ENCODE measurements at places on chromosomes 13 and 19. TPM values are rescaled to one million over a fixed set of nuclear protein-coding genes. Genes with fewer than 3 reads are reported as not detected.

- peak overlapping the region; percentile 18 for H3K27ac ChIP-seq
- H3K36me3 ChIP-seq, result peaks cover 3% of the 10 kb centered on the region
- H3K4me1 ChIP-seq, result peaks cover 21% of the 10 kb centered on the region
- no peaks in the 10 kb centered on the region for H3K27me3 ChIP-seq
These were observed 8.0 kb upstream of the GPR183 start for GRCh38 chr13:99315186-99315585.

DNA sequence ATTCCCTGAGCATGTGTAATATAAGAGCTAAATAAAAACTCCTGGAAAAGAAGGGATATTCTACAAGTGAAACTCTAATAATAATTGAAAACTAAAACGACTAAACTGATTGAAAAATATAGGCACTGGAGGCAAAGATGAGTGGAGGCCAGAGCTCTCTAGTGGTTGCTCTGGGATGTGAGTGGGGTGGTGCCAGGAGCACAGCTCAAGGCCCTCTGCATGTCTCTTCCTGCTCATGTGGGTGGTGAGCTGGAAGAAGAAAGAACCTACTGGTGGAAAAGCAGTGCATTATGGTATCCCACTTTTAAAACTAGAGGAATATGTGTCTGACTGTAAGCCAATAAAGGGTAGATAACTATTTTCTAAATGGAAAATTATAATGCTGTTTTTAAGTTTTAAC is 15.8 kb upstream of the ARHGEF7 start:
- H3K4me1 ChIP-seq, result peaks cover 3% of the 10 kb centered on the region
- no peaks in the 10 kb centered on the region for H3K36me3 ChIP-seq
- no peak for DNase-seq
- H3K4me3 ChIP-seq, result no peak overlapping the region
- H3K27me3 ChIP-seq, result no peaks in the 10 kb centered on the region

GRCh38 chr13:50914848-50915247 is 5.3 kb downstream of the RNASEH2B start:
- H3K4me3 ChIP-seq, result no peak overlapping the region
- peaks cover 31% of the 10 kb centered on the region for H3K4me1 ChIP-seq
- no peaks in the 10 kb centered on the region for H3K36me3 ChIP-seq
- H3K27ac ChIP-seq, result no peak overlapping the region

GRCh38 chr19:55285229-55285890 is 1.6 kb downstream of the BRSK1 start:
- no peaks in the 10 kb centered on the region for H3K36me3 ChIP-seq
- no peak for DNase-seq
- no peaks in the 10 kb centered on the region for H3K27me3 ChIP-seq
- no peak overlapping the region for H3K27ac ChIP-seq

DNA sequence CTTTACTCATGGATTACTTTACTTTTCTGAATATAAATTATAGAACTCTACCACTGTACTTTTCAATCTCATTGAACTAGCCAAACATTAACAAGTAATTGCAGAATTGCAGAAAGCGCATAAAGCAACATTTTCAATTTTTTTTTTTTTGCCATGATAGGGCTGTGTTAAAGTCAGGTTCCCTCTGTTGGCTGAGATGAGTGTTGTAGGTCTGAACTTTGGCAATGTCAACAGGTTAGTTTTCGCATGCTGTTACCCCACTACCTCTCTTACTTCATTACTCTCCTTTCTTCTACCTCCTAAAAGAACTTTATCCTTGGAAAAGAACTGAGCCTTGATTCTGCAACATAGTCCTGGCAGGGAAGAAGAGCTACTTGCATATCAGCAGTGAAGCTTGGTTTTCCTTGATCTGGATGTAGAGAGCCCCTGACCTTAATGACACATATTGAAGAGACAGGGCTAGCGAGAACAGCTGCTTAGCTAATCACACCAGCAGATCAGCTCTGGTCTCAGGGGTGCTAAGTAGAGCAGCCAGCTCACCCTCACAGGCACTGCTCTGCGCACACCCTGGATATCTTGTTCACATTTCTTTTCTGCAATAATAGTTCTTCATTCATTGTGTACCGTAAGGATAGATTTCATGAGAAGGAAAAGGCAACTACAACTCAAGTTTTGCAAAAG is 119.5 kb downstream of the FLT1 start:
- no peak overlapping the region for H3K4me3 ChIP-seq
- H3K27me3 ChIP-seq, result no peaks in the 10 kb centered on the region

GRCh38 chr13:98293570-98294142 is 116.6 kb upstream of the RNF113B start:
- no peaks in the 10 kb centered on the region for H3K36me3 ChIP-seq
- no peak overlapping the region for H3K4me3 ChIP-seq
- no peak for DNase-seq
- no peaks in the 10 kb centered on the region for H3K27me3 ChIP-seq
- peak overlapping the region; percentile 63 for H3K27ac ChIP-seq
- peaks cover 24% of the 10 kb centered on the region for H3K4me1 ChIP-seq

GRCh38 chr19:34808566-34808965 is 35.6 kb upstream of the ZNF599 start:
- no peak overlapping the region for H3K27ac ChIP-seq
- no peak for DNase-seq
- H3K4me1 ChIP-seq, result no peaks in the 10 kb centered on the region
- no peak overlapping the region for H3K4me3 ChIP-seq

GRCh38 chr19:14718522-14719116 is 28.8 kb downstream of the ZNF333 start:
- H3K4me3 ChIP-seq, result no peak overlapping the region
- H3K27me3 ChIP-seq, result no peaks in the 10 kb centered on the region

GRCh38 chr13:73274147-73274546 is 215.3 kb downstream of the KLF5 start:
- H3K27me3 ChIP-seq, result no peaks in the 10 kb centered on the region
- no peak for DNase-seq
- no peaks in the 10 kb centered on the region for H3K36me3 ChIP-seq
- peak overlapping the region; percentile 64 for H3K27ac ChIP-seq

GRCh38 chr13:114122127-114122511 is 10.3 kb downstream of the RASA3 start:
- H3K4me1 ChIP-seq, result peaks cover 16% of the 10 kb centered on the region
- no peak overlapping the region for H3K27ac ChIP-seq
- no peaks in the 10 kb centered on the region for H3K36me3 ChIP-seq
- no peak overlapping the region for H3K4me3 ChIP-seq
- no peak for DNase-seq

GRCh38 chr19:14337510-14337909 is 43.7 kb upstream of the ADGRE5 start:
- no peak overlapping the region for H3K27ac ChIP-seq
- H3K4me3 ChIP-seq, result no peak overlapping the region
- DNase-seq, result no peak
- H3K27me3 ChIP-seq, result no peaks in the 10 kb centered on the region

DNA sequence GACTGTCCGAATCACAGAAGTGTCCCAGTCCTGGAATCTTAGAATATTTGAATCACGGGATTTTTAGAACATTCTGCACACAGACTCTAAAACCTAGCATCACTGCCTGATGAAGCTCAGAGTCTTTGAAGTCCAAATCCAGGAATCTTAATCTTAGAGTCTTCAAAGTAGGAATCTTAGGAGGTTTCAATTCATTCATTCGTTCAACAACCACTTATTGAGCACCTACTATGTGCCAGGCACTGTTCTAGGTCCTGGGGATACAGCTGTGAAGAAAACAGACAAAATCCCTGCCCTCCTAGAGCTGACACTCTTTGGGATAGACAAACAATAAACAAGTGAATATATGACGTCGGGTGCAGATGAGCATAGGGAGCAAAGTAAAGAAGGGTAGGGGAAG is 1.7 kb downstream of the RTN2 start:
- DNase-seq, result no peak
- H3K4me1 ChIP-seq, result peaks cover 44% of the 10 kb centered on the region
- H3K4me3 ChIP-seq, result no peak overlapping the region

- H3K4me3 ChIP-seq, result no peak overlapping the region
- H3K27me3 ChIP-seq, result no peaks in the 10 kb centered on the region
- H3K36me3 ChIP-seq, result no peaks in the 10 kb centered on the region
- no peaks in the 10 kb centered on the region for H3K4me1 ChIP-seq
These were observed 948.3 kb downstream of the SLITRK1 start for GRCh38 chr13:82934000-82934399.

- peak overlapping the region; percentile 65 for H3K4me3 ChIP-seq
- no peaks in the 10 kb centered on the region for H3K27me3 ChIP-seq
- peaks cover 12% of the 10 kb centered on the region for H3K4me1 ChIP-seq
- no peaks in the 10 kb centered on the region for H3K36me3 ChIP-seq
- peak; percentile 58 for DNase-seq
- H3K27ac ChIP-seq, result peak overlapping the region; percentile 99
These were observed 697 bp downstream of the HSPH1 start for GRCh38 chr13:31160857-31161556.

- H3K27me3 ChIP-seq, result no peaks in the 10 kb centered on the region
- H3K27ac ChIP-seq, result no peak overlapping the region
- no peaks in the 10 kb centered on the region for H3K4me1 ChIP-seq
- DNase-seq, result no peak
- H3K4me3 ChIP-seq, result no peak overlapping the region
- no peaks in the 10 kb centered on the region for H3K36me3 ChIP-seq
These were observed 378.0 kb downstream of the DNAJC15 start for GRCh38 chr13:43401361-43401760.

DNA sequence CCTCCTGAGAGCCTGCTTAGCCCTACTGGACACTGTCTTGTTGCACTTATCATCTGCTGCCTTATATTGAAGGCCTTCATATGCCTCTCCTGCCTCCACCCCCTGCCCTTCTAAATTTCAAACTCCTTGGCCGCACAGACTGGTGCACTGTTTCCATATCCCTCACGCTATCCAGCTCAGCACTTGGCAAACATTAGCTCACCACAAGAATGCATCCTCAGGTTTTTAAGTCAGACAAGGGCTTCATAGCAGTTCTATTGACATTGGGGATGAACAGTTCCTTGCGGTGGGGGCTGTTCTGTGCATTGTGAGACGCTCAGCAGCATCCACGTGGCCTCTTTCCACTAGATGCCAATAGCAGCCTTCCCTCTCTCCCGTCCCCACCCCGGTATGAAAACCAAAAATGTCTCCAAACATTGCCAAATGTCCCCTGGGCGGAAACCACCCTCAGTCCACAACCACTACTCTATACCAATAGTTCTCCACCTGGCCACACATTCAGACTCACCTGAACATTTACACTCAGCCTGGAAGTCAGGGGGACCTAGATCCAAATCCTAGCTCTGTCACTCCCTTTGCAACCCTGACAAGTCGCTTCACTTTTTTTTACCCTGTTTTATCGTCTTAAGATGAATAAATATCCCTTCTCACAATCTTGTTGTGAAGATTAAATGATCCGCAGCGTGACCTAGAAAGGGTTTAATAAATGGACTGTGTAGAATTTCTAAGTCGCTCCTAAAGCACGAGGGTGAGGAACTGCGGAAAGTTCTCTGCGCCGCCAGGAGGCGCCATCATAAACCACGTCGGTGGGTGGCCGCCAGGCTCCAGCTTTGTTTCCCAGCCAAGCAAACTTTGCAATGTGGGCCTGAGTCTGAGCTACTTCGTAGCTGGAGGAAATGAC is 3.6 kb upstream of the CEACAM3 start:
- peaks cover 1% of the 10 kb centered on the region for H3K4me1 ChIP-seq
- no peak overlapping the region for H3K4me3 ChIP-seq
- H3K36me3 ChIP-seq, result no peaks in the 10 kb centered on the region
- peak; percentile 71 for DNase-seq

- no peaks in the 10 kb centered on the region for H3K36me3 ChIP-seq
- H3K4me3 ChIP-seq, result no peak overlapping the region
- H3K27me3 ChIP-seq, result no peaks in the 10 kb centered on the region
These were observed 16.9 kb downstream of the MED26 start for GRCh38 chr19:16611121-16611520.

- H3K27me3 ChIP-seq, result no peaks in the 10 kb centered on the region
- H3K4me1 ChIP-seq, result peaks cover 8% of the 10 kb centered on the region
- DNase-seq, result no peak
- H3K27ac ChIP-seq, result peak overlapping the region; percentile 75
- peak overlapping the region; percentile 76 for H3K4me3 ChIP-seq
These were observed 332 bp upstream of the SUPT20H start for GRCh38 chr13:37059848-37060192.

GRCh38 chr13:34417896-34418295 is 524.2 kb upstream of the NBEA start:
- H3K4me3 ChIP-seq, result no peak overlapping the region
- H3K27ac ChIP-seq, result no peak overlapping the region
- no peaks in the 10 kb centered on the region for H3K4me1 ChIP-seq
- H3K36me3 ChIP-seq, result no peaks in the 10 kb centered on the region
- H3K27me3 ChIP-seq, result no peaks in the 10 kb centered on the region
- DNase-seq, result no peak

- no peaks in the 10 kb centered on the region for H3K27me3 ChIP-seq
- peaks cover 8% of the 10 kb centered on the region for H3K4me1 ChIP-seq
- H3K36me3 ChIP-seq, result no peaks in the 10 kb centered on the region
- DNase-seq, result no peak
- no peak overlapping the region for H3K4me3 ChIP-seq
- peak overlapping the region; percentile 43 for H3K27ac ChIP-seq
These were observed 53.0 kb downstream of the ZAR1L start for GRCh38 chr13:32262165-32262564.

DNA sequence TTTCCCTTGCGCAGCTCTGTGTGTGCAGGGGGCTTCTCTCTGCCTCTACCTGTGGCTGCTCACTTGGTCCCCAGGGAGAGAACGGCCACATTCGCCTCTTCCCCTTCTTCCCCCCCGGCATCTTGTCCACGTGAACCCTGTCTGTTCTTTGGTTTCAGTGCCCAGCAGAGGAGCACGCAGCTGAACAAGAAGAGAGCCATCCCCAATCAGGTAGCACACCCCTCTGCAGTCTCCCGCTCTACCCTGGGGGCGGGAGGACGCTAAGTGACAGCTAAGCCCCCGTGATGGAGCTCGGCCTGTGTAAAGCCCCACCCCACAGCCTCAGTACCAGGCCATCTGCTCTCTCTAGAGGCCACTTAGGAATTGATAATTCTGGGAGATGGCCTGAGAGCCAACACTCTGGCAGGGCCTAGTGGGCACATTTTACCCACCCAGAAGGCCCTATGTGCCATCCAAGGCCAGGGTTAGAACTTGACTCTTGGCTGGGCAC is 30.2 kb downstream of the TMED1 start:
- H3K36me3 ChIP-seq, result peaks cover 43% of the 10 kb centered on the region
- no peak for DNase-seq
- peaks cover 3% of the 10 kb centered on the region for H3K4me1 ChIP-seq
- no peaks in the 10 kb centered on the region for H3K27me3 ChIP-seq

DNA sequence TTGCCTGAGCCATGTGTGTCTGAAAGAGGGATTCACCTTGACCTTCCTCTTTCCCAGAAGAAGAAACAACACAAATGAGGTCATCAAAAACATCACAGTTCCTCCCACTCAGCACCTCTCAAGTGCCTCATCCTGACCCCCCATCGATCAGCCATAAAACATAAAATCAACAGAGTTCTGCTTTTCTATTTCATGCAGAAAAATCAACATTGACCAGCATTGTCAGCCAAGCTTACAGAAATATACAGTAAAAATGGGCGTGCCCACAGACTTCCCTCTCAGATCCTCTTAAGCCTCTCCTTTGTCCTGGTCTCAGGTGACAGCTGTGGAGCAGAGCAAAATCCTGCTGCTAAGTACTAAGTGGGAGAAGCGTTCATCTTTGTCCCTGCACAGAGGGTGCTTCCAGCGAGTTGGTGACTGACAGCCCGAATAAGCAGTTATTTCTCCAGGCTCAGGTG is 213.3 kb downstream of the OLFM4 start:
- H3K36me3 ChIP-seq, result no peaks in the 10 kb centered on the region
- H3K27me3 ChIP-seq, result no peaks in the 10 kb centered on the region
- no peak overlapping the region for H3K4me3 ChIP-seq
- no peak overlapping the region for H3K27ac ChIP-seq
- DNase-seq, result no peak
- H3K4me1 ChIP-seq, result no peaks in the 10 kb centered on the region

Gene KCNN1
- total RNA-seq, result 0.22 TPM

Gene EXOC3L2
- 15.0 TPM for total RNA-seq

Gene C1QTNF9
- total RNA-seq, result not detected

Gene IQCN
- total RNA-seq, result 5.7 TPM

Gene ZNF546
- total RNA-seq, result 9.2 TPM

Gene C2CD4C
- 1.6 TPM for total RNA-seq

Gene CACNA1A
- total RNA-seq, result 0.27 TPM

Gene LHB
- not detected for total RNA-seq

Gene ZNF491
- 3.2 TPM for total RNA-seq

Gene ZNF345
- 8.4 TPM for total RNA-seq

Gene RPL21
- 913 TPM for total RNA-seq

Measured in thyroid gland (tissue), 4 donors.